ENCODE measurements at places on chromosomes 1 and 21.
A peak's percentile ranks its signal among the peaks of the same experiment; 100 is the strongest.

GRCh38 chr1:56287721-56288120 lies 291.6 kb downstream of the PLPP3 start:
- no peak for DNase-seq

DNA sequence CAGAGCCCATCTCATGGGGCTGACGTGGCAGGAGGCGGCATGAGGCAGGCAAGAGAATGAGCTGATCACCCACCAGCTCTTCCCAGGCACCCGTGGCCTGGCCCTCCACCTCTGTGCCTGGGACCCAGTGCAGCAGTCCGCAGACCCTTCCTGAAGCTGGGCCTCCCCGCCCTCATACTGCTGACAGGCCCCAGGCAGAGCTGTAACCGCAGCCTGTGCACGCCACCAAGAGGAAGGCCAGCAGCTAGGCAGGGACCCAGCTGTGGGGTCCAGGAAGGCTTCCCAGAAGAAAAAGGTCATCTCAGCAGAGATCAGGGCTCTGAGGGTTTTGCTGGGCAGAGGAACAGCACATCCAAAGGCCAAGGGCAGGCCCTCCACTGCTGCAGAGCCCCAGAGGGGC lies 9.8 kb upstream of the MTFR1L start:
- no peak for DNase-seq

DNA sequence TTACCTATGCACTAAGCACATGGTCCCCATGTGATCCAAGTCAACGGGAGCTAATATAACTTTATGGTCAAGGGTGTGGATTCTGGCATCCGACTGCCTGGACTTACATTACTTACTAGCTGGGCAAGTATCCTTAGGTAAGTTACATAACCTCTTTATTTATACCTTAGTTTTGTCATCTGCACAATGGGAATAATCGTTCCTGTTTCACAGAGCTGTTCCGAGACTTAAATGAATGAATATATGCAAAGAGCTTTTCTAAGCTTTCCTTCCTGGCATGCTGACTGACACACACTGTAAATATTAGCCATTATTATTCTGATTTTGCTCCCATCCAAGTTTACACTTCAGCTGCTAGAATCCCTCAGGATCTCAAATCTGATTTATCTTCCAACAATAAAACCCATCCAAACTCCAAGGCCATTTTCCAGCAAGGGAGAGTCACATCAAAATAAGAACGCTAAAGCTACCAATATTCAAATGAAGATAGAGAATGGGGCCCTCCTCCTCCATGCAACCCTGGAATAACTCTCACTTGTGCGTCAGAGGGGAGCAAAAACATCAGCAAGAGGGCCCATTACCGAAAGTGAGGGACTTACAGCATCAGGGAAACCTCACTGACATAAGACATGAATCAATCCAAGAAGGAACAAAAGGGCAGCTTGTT lies 115.6 kb upstream of the KAZN start:
- no peak for DNase-seq

- DNase-seq, result peak; percentile 51
Observed at GRCh38 chr1:150609732-150610131, 19.7 kb downstream of the ENSA start.

DNA sequence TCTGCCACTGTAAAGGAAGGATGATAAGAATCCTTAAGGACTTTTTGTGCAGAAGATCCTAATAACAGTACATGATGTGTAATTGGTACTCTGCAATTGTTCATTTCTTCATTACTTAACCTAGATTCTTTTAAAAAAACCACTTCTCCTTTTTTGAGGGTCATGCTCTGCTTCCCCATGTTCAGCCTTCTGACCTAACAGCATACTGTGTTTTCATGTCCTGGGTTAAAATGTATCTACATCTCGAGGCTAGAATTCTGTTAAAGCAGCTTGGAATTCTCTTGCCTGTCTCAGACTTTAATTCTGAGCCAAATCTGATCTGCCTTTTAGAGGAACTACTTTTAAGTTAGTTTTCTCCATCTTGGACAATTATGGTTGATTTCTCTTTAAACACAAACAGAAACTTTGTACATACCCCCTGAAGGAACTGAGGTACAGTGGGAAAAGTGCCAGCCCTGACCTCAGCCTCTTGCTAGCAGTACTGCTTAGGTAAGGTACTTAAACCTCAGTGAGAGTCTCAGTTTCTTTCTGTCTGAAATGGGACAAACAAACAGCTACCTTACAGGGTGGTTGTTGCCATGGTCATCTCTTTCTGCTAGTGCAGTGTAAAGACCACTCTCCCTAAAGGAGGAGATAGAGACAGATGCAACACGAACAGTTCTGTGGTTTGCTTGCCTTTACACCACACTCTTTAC lies 103.2 kb upstream of the DYNLT5 start:
- no peak for DNase-seq

DNA sequence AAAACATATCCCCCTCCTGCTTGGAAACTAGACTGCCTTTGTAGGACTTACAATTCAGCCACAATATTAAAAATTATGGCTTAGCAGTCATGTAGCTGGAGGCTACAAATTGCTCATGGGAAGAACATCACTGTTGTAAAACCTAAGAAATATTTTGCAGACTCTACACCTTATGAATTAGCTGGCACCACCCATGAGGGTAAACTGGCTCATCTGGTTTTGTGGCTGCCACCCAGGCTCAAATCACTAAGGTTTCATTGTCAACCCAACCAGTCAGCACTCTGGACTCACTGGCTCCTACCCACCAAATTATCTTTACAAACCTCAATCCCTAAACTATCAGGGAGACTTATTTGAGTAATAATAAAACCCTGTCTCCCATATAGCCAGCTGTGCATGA lies 100.7 kb upstream of the OLFM3 start:
- DNase-seq, result no peak

GRCh38 chr1:189962181-189962580 lies 515.5 kb downstream of the BRINP3 start:
- no peak for DNase-seq

Data from dermis blood vessel endothelial cell (primary cell).